ENCODE measurements at places on chromosomes 2 and 18.

GRCh38 chr18:22066083-22066485 lies 103.3 kb upstream of the GATA6 start:
- DNase-seq: no peak

GRCh38 chr2:169798397-169798717 lies 314 bp upstream of the SSB start:
- DNase-seq: no peak

DNA sequence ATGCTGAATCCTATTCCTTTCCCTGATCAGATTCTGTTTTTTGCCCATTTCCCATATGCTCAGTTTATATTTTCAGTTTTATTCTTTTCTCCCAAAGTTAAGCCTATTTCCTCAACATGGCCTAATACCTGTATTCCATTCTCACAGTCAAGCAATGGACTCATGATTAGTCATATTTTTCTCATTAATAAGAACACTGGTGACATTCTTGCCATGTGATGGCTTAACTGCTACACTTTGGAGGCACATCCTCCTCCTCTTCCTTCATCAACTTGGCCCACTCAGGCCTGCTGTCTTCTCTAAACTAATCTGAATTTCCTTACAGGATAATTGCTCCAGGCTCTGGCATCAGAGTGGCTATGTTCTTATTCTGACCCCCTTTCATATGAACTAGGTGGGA lies 679.2 kb downstream of the NYAP2 start:
- DNase-seq: no peak

DNA sequence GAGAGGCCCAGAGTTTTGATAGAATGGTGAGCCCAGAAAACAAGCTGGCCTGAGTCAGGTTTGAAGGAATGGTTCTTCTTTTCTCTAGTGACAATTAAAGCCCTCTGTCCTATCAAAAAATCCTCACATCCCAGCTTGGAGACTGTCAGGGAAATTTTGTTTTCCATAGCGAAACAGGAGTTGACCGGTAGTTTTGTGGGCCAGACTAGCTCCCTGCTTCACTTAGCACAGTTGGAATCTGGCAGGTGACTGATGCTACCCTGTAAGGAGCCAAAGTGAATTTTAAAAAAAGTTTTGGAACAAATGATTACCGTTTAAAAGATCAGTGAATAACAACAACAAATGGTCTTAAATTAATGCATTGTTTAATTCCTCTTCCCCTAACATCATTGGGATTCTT lies 6.7 kb downstream of the NAB1 start:
- DNase-seq: no peak

DNA sequence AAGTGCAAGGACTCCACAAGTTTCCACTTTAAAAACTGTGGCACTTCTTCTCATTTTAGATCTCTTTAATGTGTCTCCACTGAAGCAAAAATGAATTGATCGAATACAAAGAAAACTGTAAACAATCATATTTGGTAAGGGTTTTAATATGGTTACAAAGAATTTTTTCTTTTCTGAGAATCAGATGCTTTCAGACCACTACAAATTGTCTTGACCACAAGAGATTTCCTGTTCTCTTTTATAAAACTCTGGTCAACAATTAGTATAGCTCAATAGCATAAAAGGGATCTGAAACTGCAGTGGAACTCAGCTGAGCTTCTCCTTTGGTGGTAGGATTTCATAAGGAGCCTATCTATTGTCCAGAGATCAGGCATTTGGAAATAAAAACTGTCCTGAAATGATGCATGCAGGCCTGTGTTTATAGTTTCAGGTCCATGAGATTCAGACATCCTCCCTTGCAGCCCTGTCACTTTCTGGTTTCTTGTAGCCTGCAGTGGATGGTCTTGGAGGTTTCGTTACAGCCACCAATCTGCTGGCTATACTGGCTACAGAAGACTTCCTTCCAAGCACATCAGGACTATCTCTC lies 120.0 kb downstream of the DOCK10 start:
- DNase-seq: no peak

- DNase-seq: no peak
Measured at GRCh38 chr2:104321796-104322349, 532.0 kb upstream of the POU3F3 start.

DNA sequence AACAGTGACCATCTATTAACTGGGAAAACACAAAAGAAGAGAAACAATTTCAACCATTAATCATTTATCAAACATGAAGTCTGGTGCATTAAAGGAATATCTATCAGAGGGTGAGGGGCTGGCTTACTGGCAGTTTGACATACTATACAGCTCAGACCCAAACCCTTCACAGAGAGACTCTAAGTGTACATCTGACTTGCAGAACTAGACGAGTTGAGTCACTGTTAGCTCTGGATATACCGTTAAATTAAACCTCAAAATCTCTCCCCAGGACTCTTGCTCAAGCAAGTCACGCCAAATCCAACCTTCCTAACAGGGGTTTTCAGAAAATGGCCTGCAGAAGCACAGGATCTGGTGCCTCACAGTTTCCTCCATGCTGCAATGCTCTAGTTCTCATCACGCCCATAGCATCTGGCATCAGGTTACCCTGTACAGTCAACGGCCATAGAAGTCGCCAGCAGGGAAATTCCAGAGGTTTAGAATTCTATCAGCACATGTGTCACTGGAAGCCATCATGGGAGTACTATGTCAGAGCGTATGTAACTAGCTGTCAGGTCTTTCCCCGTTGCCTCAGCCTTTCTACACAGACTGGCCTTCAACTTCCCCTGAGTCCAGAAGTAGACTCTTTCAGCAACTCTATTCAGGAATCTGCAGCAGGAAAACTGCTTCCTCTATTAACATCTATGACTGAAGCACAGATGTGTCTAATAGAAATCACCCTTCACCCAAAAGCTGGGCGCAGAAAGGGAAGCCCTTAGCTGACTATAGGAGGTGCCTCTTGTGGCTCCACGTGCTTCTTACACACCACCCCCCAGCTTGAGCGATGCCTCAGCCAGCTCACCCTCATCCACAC lies 9.3 kb downstream of the TGOLN2 start:
- no peak for DNase-seq

Measured in SHP77 treated with DMSO at 0.1 percent for 48 hours (cell line).